Activated naive CD4-positive, alpha-beta T cell treated with anti-CD3 and anti-CD28 coated beads for 36 hours (primary cell): ENCODE measurements at places on chromosomes 2 and 18. TPM values are rescaled to one million over a fixed set of nuclear protein-coding genes. Genes with fewer than 3 reads are reported as not detected.

DNA sequence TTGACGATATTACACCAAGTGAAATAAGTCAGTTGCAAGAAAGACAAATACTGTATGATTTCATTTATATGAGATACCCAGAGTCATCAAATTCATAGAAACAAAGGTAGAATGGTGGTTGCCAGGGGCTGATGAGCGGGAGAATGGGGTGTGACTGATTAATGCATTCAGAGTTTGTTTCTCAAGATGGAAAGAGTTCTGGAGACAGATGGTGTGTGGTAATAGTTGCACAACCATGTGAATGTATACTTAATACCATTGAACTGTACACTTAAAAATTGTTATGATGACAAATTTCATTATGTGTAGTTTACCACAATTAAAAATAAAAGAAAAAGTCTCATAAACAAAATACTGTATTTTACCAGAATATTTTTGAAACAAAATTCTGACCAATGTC, 117.3 kb downstream of the PIGN start:
- no peak for DNase-seq

DNA sequence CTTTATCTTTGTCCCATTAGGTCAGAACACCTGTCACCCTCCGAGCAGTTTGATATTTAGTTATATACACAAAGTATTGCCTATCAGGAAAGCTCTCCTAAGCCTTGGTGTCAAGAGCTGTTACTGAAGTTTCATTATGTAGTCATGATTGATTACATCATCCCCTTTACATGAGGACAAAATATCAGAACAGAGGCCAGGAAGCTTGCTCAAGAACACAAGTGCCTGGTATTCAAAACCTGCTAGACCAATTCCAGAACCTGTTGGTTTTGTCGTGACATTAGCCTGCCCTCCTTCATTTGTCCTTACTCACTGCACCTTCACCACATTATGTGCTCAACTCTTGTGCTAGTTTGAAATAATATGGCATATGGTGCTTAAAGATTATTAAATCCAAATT, 377.1 kb downstream of the CDH19 start:
- no peak for DNase-seq

- no peak for DNase-seq
Measured at GRCh38 chr18:7630731-7631442, 63.8 kb downstream of the PTPRM start.

RNF25 gene
- total RNA-seq: 10.4 TPM

- DNase-seq: peak; percentile 88
Measured at GRCh38 chr2:48114256-48114655, 208.0 kb upstream of the FBXO11 start.

CFAP53 gene
- 0.43 TPM for total RNA-seq

- DNase-seq: no peak
Measured at GRCh38 chr2:132671151-132671835, 1.3 kb upstream of the LYPD1 start.

SMYD5 gene
- total RNA-seq: 37.4 TPM
